ENCODE measurements at places on chromosomes 1 and 21.

DNA sequence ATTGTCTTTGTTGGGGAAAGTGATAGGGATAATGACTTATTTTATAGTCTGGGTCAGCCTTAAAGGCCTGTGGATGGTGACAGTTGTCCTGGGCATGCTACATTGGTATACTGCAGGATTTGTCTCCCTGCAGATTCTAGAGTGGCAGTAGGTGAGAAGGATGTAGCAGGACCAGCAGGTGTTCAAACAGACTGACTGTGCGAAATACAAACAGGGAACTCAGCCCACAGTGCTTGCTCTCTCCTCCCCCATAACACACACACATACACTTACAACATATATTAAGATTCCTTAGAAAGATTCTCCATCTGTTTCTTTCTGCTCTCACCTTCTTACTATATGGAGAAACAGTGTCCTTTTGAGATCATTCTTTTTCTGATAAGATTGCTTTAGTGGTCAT lies 6.9 kb downstream of the PDE4B start:
- no peak for DNase-seq

- no peak for DNase-seq
Measured at GRCh38 chr1:46030876-46031660, 101.4 kb downstream of the PIK3R3 start.

DNA sequence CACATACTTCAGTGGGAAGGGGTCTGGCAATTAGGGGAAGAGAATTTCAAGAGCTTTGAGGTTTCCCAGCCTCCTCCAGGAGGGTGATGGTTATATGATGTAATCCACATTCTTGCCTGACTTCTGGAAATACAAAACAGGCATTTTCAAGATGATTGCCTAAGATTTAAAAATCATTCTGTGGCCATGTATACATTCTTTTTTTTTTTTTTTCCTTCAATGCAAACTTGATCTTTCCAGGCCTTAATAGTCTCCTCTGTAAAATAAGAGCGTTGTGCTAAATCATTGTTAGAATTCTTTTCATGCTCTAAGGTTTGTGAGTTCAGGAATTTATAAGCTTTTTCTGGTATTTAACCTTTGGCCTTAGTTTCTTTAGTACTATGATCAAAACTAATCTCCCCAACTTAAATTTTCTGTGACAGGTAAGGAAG lies 192.3 kb upstream of the HMCN1 start:
- DNase-seq: no peak

DNA sequence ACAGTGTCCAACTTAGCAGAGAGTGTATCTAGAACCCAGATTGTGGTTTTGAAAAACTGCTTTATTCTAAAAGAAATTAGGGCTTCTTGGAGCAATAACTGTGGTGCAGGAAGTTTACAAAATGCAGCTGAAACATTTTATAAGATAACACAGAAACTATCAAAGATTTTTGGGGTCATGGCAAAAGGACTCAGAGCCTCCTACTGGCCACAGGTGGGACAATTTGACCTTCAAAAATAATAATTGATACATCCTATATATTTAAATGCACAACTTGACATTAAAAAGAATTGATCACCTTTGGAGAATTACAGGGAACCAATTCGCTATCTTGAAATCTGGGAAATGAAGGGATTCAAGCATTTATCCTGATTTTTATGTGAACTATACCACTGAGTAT lies 235.2 kb downstream of the RPS6KC1 start:
- no peak for DNase-seq

- no peak for DNase-seq
Measured at GRCh38 chr1:6508816-6509189, 17.3 kb upstream of the PLEKHG5 start.
